ENCODE measurements at places on chromosomes 1 and 21.

- DNase-seq: no peak
These were observed 35.4 kb downstream of the ADCY10 start for GRCh38 chr1:167878372-167879160.

DNA sequence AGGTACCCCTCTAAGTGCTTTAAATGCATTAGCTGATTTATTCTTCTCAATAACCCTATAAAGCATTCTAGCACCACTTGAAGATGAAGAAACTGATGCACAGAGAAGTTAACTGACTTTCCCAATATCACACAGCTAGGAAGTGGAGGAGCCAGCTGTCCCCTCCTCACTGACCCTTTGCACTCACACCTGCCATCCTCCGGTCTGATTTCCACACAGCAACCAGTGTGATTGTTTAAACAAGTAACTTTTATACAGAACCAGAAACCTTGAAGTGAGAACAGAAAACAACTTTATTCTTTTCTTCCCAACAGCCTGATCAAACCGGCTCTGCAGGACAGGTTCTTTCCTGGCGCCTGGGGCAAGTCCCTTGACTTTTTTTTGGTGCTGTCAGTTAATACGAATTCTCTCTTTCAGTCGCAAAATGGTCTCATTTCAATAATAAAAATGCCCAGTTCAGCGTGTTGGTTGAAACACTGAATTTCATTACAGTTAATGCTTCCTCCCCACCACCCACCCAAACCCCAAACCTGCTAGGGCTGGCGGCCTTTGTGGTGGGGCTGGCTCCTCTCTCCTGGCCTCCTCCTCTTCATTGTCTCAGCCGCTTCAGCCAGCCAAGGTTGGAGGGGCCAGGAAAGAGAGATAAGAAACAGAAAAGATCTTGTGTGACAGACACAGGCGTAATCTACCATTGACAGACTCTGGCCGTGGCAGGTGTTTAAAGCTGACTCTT, 26.4 kb upstream of the EEIG2 start:
- no peak for DNase-seq

- no peak for DNase-seq
These were observed 50.7 kb downstream of the DNAH14 start for GRCh38 chr1:224980181-224980580.

GRCh38 chr1:246110343-246111219, 396.5 kb downstream of the SMYD3 start:
- DNase-seq: no peak
